NCI-H460 (cell line): ENCODE measurements at places on chromosomes 4 and X.
A peak's percentile ranks its signal among the peaks of the same experiment; 100 is the strongest.

DNA sequence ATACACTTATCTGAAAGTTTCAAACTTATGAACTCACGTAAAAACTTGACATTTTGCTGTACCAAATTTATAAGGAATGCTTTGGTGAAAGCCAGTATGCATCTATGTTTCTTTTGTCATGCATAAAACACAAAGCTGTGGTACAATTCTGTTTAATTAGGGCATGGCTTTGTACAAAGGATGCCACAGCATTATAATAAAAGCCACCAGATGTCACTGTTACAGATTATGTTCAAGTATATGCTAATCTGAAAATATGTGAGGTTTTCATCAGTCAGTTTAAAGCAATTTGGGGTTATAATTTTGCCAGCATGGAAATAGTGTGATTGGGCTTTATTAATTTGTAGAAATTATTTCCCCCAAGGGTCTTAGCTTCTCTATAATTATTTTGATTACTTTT is 69.0 kb downstream of the ATOH1 start:
- peak; percentile 7 for DNase-seq

DNA sequence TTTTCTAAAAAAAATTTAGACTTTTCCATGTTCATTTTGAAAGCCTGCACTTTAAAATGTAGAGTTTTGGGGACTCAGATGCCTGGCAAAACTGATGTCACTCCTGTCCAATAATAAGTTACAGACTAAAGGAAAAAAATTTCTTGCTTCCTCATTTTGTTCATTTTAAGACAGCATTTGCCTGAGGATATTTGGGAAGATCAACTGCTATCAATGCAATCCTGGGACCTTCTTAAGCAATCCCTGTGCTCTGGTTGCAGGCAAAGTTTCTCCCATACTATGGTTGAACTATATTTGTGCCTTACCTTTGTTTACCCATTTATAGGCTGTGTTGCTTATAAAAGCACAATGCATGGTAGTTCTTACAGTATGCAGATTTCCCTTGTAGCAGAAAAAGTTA is 280.4 kb downstream of the CFAP47 start:
- DNase-seq: no peak

DNA sequence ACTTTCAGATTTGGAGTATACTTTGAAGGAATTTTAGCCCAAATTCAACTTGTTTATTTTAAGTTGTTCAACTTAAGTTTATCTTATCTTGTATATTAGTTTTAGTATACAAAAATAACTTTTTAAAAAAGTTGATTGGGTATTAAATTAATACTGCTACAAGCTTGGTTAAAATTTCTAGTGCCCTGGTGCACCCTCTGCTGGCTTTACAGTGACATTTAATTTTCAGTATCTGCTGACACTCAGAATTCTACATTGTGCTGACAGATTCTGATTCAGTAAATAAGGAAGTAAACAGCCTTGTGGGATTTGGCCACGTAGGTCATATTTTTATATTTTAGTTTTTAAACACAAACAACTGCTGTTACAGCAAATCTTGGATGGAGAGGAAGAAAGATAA is 2.9 kb downstream of the EDA start:
- peak; percentile 38 for DNase-seq

GRCh38 chr4:138796761-138797160 is 218.8 kb upstream of the NOCT start:
- no peak for DNase-seq

DNA sequence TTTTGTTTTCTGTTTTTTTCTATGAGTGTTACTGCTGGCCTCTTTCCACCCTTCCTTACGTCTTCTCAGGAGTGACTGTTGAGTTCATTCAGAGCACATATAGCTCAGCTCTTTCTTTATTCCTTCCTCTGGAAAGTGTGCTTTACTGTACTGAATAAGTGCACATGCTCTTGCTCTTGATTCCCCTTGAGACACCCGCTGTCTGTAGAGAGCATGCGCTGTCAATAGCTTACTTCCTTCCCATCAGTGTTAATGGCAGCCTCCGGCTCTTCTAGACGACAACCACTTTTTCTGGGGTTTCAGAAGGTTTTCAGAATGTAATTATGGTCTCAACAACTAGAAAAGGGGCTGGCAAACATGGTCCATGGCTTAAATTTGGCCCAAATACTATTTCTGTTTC is 504.9 kb downstream of the C4orf33 start:
- no peak for DNase-seq

- no peak for DNase-seq
Observed at GRCh38 chrX:37472836-37473235, 98.6 kb upstream of the LANCL3 start.

DNA sequence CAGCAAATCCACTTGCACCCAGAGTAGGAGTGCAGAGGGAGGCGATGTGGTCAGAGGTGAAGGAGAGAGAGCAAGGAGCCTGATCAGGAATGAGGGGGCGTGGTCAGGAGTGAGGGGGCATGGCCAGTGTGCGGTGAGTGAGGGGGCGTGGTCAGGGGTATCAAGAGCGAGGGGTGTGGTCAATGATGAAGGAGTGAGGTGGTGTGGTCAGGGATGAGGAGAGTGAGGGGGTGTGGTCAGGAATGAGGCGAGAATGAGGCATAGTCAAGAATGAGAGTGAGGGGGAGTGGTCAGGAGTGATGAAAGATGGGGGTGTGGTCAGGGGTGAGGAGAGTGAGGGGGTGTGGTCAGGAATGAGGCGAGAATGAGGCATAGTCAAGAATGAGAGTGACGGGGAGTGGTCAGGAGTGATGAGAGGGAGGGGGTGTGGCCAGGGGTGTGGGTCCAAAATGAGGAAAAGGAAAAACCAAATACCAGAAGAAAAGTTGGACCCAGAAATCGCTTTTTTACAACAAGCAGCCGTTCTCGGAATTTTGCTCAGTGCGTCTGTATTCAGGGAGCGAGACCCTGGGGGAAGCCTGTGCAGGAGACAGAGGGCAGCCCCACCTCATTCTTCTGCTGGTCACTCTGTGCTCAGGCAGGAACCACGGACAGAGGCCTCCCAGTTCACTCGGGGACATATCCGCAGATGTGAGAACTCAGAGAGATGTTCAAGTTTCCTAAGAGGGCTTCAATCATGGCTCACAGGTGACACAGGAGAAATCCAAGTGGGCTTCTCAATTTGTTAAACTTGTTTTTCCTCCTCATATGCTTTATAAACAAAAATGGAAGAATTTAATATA is 47.5 kb downstream of the MAGEA1 start:
- peak; percentile 60 for DNase-seq
